ENCODE measurements at places on chromosomes 16 and 17.

DNA sequence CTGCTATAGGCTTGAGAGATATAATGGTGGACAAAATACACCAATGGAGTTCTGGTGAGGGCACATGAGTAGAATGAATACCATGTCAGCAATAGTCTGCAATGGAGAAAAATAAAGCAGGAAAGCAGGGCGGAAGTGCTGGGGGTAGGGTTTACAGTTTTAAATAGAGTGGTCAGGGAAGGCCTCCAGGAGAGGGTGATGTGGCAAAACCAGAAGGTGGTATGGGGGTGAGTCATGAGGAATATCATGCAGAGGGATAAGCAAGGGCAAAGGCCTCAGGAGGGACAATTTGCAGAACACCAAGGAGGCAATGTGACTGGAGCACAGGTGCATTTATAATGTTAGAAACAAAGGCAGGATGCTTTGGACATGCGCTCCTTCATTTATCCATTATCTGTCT is 102.0 kb downstream of the ITFG1 start:
- DNase-seq = no peak

- no peak for DNase-seq
Observed at GRCh38 chr16:50667497-50668367, 13.4 kb downstream of the SNX20 start.

DNA sequence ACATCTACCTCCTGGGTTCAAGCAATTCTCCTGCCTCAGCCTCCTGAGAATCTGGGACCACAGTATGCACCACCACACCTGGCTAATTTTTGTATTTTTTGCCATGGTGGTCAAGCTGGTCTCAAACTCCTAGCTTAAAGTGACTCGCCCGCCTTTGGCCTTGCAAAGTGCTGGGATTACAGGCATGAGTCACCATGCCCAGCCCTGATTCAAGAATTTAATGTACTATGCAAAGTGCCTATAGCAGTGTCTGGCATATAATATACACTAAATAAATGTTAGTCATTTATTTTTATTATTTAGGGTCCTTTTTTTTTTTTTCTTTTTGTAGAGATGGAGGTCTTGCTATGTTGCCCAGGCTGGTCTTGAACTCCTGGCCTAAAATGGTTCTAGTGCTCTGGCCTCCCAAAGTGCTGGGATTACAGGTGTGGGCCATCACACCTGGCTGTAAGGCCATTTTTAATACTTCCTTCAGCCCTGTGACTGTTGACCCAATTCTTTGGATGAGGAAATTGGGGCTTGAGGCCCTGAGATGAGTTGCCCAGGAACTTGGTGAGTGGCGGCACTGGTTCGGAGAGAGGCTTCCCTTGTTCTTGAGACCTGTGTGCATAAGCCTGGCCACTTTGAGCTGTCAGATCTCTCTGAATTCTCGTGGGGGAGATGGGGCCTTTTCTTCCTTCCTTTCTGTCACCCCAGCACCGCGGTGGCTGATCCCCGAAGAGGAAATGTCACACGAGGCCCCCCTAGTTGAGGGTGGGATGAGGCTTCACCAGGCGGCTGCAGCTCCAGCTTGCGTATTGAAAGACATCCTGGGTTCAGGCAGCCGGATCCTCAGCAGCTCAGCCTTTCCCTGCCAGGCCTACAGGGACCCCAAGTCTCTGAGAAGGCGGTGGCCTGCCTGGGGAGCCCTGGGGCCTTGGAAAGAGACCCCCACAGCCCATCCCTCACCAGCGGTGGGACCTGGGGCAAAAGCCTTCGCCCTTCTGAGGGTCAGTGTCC is 38.7 kb downstream of the LAT start:
- DNase-seq = no peak

- DNase-seq = no peak
Observed at GRCh38 chr17:37701496-37701898, 43.4 kb downstream of the HNF1B start.

DNA sequence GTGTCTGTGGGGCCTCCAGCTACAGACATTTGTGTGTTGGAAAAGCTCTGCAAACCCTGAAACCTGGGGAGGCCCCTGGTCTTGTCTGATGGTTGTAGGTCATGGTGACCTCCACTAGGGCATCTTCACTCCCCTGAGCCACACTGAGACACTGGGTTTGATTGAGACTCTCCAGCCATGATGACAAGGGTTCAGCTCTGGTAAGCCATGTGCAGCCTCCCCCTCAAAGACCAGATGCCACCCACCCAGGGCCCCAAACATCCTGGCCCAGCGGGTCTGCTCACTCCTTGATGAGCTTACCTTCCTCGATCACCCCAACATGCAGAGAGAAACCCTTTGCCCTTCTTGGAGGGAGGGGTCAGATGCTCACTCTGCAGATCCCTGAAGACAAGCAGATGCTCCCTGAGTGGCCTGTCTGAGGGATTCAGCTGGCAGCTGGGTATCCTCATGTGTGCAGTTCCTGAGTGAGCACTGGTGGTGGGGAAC is 101.6 kb downstream of the METRNL start:
- DNase-seq = no peak

DNA sequence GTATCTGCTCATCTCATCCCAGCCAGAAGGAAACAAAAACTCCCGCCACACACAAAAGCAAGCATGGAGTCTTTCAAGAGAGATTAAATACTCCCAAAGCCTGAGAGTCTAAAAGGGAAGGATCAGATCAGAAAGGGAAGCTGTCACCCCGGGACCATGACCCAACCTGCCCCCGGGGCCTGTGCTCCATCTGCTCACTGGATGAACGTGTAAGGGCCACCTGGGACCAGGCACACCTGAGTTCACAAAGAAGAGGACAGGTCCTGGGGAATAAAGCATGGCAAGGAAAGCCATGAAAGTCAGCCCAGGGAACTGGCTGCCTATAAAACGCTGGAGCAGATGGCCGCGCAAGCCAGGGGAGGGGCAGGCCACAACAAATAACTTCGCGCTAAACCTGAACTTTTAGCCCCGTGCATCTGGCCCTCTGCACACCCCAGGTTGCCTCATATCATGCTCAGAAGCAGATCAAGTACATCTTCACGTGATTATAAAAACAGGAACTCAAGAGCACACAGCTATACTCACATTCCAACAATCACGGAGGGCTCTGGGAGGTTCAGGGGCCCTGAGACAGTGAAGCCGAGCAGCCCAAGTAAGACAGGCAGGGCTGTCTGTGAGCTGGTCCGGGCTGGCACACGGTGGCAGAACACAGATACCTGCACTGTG is 3.4 kb downstream of the TMEM11 start:
- DNase-seq = no peak

DNA sequence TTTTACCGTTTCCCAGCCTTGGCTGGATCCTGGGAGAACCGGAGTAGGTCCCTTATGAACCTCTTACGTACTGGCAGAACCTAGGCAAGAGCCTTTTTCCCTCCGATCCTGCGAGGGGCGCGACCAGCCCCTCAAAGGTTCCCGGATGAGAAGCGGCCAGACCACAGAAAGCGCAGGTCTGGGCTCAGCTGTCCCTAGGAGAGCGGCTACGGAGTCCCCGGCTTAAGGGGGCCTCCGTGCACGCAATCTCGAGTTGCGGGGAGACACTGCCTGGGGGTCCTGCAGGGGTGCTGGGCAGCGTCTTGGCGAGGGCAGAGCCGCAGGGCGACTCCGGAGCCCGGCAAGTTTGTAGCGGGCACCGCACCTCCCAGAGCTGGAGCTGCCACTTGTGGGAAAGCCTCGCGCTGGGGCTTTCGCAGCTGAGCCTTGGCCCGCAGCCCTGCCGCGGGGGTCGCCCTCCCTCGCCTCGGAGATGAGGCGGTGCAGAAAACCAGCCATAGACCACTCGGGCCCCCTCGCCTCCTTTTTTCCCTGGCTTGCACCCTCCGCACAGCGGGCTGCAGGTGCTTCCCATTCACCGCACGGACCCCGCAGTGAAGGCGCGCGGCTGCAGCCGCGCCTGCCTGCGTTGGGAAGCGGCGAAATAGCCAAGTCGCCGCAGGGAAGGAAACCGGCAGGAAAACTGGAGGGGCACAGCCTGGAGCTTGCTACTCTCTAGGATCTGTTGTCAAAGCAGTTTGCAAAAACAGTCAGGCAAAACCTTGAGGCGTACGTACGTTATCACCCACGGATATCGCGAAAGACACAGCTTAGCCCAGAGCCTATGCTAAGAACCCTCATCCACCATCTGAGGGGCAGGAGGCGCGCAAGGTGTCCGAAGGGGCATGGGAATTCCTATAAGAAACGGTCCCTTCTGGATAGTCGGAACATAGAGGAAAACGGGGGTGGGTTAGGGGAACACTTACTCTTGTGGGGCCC is 834 bp downstream of the CDH8 start:
- DNase-seq = no peak

DNA sequence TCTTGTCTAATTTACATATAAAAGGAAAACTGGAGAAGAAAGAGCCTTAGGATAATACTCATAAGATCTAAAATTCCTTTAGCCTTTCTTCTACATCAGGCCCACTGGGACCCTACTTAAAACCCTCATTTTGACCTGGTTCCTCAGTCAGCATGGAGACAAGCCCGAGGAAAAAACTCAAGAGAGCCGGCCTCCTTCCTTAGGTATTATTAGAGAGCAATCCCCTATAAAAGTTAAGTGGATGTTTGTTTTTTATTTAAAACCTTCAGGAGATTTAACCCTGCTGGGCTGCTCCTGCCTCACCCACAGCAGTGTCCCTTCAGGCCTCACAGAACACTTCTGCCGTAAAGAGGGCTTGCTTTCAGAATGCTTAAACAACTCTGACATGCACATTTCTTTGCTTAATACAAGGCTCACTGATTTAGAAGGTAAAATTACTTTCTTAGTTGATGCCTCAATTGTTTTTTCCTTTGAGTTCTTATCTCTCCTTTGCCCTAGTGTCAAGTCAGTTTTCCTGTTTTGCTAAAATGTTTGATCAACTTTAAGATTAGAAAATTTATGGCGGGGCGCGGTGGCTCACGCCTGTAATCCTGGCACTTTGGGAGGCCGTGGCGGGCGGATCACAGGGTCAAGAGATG is 145.6 kb upstream of the TBX2 start:
- DNase-seq = no peak

DNA sequence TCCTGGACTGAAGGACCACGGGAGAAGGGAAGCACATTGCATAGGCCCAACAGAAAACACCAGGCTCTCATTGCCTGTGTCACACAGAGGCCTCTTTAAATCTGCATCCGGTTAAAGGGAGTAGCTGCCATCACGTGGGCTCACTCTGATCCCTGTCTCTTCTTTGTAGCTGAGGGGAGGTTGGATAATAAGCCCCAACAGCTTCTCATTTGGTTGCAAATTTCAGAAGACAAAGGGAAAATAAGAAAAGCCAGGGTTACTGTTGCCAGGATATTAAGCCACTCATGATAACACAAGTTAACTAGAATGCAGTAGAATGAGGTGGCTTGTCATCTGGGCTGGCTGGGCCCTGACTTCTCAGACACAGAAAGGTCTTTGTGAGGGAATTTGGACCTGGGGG is 325.1 kb upstream of the ERCC4 start:
- DNase-seq = no peak

GRCh38 chr17:16517477-16517876 is 25.5 kb upstream of the LRRC75A start:
- no peak for DNase-seq

GRCh38 chr17:78124081-78124835 is 4.3 kb downstream of the TMC6 start:
- no peak for DNase-seq

DNA sequence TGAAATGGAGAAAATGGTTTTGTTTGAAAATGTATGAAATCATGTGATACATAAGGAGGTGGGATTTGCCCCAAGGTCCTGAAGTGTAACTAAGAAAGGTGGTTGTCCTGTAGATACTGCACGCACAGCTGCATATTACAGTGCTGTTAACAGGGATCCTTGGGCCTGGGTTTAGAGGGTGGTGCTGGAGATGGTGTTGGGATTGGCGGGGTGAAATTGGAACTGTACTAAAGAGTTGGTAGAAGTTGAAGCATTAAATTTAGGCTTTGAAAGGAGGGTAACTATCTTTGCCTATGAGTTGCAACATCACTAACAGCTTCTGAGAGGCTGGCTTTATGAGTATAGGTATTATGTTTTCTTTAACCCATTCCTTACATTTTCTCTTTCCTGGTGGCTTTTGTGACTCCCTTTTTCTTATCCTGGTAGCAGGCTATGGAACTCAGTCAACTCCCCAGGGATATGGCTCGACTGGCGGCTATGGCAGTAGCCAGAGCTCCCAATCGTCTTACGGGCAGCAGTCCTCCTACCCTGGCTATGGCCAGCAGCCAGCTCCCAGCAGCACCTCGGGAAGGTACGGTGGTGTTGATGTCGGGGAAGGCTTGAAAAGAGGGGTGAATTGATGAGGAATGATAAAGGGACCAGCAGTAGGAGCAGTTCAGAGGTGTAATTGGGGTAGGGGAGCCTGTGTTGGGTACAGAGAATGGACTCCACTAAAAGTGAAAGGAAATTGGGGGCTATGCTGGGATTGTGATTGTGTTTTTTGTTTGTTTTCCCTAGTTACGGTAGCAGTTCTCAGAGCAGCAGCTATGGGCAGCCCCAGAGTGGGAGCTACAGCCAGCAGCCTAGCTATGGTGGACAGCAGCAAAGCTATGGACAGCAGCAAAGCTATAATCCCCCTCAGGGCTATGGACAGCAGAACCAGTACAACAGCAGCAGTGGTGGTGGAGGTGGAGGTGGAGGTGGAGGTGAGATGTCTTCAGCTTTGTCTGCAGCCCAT is 3.8 kb downstream of the FUS start:
- DNase-seq = no peak

GRCh38 chr17:66855204-66855603 is 20.3 kb downstream of the CACNG5 start:
- DNase-seq = no peak

DNA sequence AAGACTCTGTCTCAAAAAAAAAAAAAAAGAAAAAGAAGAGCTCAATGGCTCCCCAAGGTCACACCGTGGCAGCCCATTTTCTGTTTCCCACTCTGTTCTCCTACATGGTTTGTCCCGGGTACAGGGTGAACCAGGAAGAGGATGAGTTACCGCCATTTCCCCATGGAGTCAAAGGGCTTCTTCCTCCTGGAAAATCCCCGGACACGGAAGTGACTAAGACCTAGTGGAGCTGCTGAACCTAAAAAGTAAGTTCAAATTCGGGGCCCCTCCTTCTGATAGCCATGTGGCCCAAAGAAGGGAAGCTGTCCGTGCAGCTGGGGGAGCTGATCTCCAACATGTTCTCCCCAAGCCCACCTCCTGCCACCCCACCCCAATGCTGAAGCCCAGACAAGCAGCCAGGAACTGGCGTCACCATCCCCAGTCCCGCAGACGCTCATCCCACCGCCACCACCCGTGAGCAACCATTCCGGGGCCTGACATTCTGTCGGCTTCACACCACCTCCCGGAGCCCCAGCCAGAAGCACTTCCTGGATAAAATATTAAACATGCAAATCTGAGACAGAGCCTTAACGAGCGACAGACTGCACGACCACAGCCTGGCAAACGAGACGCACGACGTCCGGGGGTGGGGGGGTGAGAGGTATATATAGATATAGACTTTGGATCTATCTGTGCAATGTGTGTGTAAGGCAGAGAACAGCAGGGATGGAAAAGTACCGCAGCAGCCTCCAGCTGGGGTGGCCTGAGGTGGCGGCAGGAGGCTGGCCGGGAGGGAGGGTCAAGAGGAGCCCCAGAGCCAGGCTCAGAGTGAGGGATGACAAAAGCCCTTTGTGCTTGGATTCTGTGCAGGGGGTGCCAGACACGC is 17.6 kb downstream of the EPOP start:
- no peak for DNase-seq

Measured in mesenteric fat pad (tissue), 1 donor.